Suppressor macrophage treated with lipopolysaccharide for 4 hours (primary cell): ENCODE measurements at places on chromosomes 16 and 17.

- no peak for DNase-seq
Measured at GRCh38 chr17:49471089-49471683, 23.9 kb upstream of the NGFR start.

DNA sequence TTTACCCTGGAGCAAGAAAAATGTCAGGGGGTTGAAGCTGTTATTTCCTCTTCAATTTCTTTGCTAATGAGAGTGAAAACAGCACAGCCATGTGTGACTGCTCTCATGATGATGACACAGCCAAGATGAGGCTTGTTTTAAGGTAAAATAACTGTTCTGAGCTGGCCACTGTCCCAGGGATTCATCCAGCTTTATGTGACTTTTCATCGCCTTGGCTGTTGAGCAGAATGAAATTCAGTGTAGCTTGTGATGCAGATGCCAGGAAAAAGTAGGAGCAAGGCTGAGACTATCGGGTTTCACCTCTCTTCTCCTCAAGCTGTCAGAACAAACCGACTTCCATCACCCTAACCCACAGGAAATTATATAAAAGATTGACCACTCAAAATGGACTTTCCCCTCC is 361.8 kb upstream of the CDH5 start:
- no peak for DNase-seq

- no peak for DNase-seq
Measured at GRCh38 chr17:62085511-62086408, 20.7 kb upstream of the MED13 start.

- DNase-seq, result peak; percentile 8
Measured at GRCh38 chr17:19237389-19238166, 412 bp downstream of the EPN2 start.

DNA sequence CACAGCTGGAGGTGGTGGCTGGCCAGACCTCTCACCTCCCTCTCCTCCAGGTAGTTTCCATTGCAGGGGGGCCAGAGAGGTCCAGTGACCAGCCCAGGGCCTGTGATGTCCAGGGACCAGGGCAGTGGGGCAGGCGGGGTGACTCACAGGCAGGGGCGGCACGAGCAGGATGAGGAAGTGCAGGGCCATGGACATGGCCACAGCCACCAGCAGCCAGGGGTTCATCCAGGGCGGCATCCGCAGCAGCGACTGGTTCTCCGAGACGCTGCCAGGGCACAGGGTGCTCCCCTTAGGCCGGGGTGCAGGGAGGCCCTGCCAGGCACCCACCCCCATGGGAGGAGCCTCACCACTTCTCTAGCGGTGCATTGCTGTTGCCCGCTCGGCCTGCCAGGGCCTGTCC is 12.9 kb upstream of the P2RX1 start:
- peak; percentile 57 for DNase-seq

DNA sequence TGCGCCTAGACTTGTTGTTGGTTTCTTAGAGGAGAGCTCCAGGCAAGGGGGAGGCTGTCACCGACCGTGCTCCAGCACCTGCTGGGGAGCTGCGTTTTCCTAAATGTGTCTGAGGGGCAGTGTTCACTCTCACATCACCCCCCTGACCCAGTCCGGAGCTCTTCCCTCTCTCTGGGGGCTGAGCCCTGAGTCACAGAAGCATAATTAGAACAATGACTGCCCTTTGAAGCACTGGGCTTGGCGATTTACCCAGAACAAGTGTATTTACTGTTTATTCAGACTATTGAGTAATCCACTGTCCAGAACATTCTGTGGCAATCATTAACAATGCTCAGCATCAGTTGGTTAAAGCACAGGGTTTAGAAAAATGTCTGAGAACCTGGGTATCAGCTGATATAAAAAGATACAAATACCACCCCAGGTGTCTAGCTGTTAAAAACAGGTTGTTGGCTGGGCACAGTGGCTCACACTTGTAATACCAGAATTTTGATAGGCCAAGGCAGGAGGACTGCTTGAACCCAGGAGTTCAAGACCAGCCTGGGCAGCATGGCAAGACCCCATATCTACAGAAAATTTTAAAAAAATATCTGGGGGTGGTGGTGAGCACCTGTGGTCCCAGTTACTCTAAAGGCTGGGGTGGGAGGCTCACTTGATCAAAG is 8.1 kb downstream of the CES4A start:
- DNase-seq, result no peak

DNA sequence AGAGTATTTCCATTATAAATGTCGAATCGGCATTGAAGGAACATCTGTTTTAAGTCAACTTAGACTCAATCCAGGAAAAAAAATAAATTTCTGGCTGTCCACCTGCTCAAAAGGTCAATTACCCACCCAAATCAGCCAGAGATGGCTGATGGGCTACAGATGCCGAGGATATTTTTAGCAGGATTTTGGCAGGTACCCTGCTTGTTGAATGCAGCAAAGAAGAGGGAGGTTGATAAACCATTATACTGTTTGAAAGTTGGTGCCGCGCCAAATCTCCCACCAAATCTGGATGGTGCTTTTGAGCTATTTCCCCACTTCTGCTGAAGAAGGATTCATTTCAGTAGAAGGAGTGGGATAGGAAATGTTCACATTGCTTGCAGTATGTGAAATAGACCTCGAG is 537.7 kb downstream of the MAF start:
- DNase-seq, result no peak

DNA sequence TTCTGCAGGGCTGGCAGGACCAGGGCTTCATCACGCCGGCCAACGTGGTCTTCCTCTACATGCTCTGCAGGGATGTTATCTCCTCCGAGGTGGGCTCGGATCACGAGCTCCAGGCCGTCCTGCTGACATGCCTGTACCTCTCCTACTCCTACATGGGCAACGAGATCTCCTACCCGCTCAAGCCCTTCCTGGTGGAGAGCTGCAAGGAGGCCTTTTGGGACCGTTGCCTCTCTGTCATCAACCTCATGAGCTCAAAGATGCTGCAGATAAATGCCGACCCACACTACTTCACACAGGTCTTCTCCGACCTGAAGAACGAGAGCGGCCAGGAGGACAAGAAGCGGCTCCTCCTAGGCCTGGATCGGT is 1.4 kb downstream of the CDK5R1 start:
- DNase-seq, result no peak

DNA sequence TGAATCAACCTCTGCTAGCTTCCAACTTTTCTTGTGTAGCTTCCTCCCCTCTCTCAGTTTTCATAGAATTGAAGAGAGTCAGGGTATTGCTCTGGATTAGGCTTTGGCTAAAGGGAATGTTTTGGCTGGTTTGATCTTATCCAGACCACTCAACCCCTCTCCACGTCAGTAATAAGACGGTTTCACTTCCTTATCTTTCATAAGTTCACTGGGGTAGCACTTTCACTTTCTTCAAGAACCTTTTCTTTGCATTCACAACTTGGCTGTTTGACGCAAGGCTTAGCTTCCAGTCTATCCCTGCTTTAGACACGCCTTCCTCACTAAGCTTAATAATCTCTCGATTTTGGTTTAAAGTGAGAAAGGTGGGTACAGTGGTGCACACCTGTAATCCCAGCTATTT is 29.7 kb upstream of the OR1A2 start:
- peak; percentile 88 for DNase-seq

DNA sequence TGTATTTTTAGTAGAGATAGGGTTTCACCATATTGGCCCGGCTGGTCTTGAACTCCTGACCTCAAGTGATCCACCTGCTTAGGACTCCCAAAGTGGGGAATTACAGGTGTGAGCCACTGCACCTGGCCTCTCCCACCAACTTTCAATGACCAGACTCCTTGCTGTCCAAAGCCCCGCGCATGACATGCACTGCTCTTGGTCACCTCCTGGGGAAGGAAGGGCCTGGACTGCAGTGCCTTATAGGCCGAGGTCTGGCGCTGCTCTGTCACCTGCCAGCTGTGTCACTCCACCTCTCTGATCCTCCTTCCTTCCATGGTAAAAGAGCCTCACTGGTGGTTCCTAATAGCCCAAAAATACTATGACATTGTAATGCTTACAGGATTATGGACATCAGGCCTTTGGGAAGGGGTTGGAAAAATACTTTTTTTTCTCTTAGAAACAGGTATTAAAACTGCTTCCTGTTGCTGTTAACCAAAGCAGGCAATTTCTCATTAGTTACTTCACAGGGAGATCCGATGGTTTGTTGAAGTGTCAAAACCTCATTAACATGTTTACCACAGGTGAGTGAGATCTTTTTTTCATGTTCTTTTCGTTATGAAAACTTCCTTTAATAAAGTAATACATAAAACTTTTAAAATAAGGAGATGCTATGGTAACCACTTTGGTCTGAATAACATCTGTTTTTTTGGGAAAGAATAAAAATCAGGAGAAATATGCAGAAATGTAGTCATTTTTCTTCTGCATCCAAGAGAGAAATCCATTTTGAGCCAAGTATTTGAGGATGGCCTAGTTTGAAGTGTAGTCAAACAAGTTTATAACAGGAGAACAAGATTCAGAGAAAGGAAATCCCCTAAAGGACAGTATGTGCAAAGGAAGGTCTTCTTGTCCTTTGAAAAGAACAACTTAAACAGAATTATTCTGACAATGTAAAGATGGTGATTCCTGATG is 35.5 kb downstream of the GRB7 start:
- DNase-seq, result no peak

- peak; percentile 88 for DNase-seq
Measured at GRCh38 chr16:57648581-57649442, 19.3 kb upstream of the ADGRG3 start.

- no peak for DNase-seq
Measured at GRCh38 chr17:80414508-80414802, 512 bp upstream of the ENDOV start.

- DNase-seq, result no peak
Measured at GRCh38 chr17:35875072-35875799, 4.9 kb downstream of the CCL5 start.

GRCh38 chr16:14303182-14303618 is 232.1 kb downstream of the MRTFB start:
- DNase-seq, result no peak

DNA sequence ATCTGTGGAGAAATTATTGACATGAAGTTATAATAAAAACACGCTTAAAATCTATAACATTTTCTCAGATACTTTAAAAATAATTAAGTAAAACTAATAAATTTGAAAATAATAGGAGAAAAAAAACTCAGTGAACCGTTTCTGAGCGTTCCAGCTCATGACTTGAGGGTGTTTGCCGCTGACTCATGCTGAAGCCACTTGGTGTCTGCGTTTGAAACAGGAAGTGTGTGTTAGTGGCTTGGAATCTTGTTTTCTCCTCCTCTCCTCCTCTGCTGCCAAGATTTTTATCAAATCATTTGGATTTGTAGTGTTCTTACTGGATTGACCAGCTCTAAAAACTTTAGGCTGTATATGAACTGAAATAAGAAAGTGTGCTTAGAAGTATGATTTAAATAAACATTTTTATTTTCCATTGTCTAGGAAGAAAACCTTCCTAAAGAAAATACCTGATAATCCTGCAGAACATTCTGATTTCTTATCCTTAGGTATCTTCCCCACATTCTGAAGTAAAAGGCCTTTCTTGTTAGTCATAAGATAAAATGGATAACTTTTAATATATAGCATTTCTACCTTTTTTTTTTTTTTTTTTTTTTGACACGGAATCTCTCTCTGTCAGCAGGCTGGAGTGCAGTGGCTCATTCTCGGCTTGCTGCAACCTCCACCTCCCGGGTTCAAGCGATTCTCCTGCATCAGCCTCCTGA is 30.8 kb downstream of the USP10 start:
- DNase-seq, result peak; percentile 83

DNA sequence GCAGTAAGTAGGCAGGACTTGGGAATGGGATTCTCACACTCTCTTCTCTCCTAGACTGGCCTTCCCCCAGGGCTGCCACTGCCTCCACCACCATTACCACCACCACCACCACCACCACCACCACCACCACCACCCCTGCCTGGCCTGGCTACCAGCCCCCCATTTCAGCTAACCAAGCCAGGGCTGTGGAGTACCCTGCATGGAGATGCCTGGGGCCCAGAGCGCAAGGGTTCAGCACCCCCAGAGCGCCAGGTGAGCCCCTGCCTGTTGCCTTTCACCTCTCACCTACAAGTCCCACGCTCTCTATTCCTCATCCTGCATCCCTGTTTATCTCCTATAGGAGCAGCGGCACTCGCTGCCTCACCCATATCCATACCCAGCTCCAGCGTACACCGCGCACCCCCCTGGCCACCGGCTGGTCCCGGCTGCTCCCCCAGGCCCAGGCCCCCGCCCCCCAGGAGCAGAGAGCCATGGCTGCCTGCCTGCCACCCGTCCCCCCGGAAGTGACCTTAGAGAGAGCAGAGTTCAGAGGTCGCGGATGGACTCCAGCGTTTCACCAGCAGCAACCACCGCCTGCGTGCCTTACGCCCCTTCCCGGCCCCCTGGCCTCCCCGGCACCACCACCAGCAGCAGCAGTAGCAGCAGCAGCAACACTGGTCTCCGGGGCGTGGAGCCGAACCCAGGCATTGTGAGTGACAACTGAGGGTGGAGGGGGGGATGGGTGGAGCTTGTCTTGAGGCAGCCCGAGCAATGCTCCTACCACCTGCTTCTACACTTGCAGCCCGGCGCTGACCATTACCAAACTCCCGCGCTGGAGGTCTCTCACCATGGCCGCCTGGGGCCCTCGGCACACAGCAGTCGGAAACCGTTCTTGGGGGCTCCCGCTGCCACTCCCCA is 7.9 kb upstream of the TMEM88 start:
- no peak for DNase-seq

DNA sequence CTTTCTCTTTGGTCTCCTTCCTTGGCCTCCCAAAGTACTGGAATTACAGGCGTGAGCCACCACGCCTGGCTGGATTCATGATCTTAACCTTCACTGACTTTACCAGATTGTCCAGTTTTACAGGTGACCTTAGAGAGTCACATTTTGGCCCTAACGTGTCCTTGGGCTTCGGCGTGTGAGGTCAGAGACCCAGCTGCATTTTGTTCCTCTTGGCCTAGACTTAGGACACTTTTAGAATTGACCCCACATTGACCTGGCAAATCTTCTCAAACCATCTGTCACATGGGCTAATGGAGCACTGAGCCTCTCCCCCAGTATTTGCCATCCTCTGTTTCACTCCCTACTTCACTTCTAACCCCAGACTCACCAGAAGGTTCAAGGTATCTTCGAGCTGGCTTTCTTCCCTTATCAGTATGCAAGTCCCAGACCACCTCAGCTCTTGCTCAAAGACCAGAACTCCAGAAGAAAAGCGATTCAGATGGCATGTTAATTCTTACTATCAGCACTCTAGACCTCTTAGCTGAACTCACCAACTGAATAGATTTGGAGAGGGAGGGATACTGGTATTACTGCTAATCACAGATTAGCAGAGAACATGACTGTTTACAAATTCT is 1.7 kb upstream of the CYTH1 start:
- no peak for DNase-seq

- DNase-seq, result peak; percentile 77
Measured at GRCh38 chr16:72875291-72876031, 172.5 kb downstream of the ZFHX3 start.

GRCh38 chr17:71084219-71084618 is 914.9 kb downstream of the KCNJ2 start:
- DNase-seq, result peak; percentile 35
